ENCODE measurements at places on chromosomes 3 and 15. TPM values are rescaled to one million over a fixed set of nuclear protein-coding genes. Genes with fewer than 3 reads are reported as not detected.

DNA sequence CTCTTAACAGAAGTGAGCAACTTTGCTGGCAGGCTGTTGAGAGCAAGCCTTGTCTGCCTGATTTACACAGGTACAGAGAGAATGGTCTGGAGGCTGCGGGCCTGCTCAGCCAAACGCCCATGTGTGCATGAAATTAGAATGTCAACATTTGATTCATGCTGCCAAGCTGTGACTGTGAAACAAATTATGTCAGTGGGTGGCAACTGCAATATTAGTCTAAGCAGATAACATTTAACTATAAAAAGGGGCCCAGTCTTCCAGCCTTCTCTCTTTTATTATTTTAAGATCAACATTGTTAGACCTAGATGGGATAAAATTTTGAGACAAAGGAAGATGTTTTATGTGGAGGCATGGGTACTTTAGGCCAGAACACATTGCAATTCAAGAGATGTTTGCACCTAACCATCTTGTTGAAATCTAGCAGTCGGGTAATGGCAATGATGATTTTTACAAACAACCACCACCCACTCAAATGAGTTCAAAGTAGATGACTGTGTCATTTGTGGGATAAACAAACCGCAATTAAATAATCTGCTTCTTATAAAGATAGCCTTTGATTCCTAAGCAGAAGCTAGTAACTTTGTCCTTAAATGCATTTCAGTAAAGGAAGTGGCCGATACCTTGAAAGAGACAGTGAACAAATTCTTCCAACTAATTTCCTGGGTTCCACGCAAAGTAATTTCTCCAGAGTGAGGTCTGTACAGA lies 70.2 kb downstream of the FOXB1 start:
- no peak overlapping the region for H3K27ac ChIP-seq
- no peaks in the 10 kb centered on the region for H3K4me1 ChIP-seq
- DNase-seq, result peak; percentile 46
- no peak overlapping the region for H3K4me3 ChIP-seq
- no peaks in the 10 kb centered on the region for H3K36me3 ChIP-seq

DNA sequence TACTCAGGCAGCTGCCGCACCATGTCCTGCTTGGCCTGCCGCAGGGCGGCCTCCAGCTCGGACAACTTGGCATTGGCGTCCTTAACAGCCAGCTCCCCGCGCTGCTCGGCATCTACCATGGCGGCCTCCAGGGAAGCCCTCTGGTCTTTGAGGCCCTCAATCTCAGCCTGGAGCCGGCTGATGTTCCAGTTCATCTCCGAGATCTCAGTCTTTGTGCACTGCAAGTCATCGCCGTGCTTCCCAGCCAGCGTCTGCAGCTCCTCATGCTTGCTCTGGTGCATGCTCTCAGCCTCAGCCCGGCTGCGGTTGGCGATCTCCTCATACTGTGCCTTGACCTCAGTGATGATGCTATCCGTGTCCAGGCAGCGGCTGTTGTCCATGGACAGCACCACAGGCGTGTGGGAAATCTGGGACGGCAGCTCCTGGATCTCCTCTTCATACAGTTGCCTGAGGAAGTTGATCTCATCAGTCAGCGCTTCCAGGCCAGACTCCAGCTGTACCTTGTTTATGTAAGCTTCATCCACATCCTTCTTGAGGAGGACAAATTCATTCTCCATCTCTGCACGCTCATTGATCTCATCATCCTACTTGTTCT lies 15.5 kb upstream of the PSTPIP1 start:
- H3K4me1 ChIP-seq, result no peaks in the 10 kb centered on the region
- H3K27ac ChIP-seq, result no peak overlapping the region
- H3K4me3 ChIP-seq, result no peak overlapping the region
- no peak for DNase-seq
- no peaks in the 10 kb centered on the region for H3K27me3 ChIP-seq
- H3K36me3 ChIP-seq, result no peaks in the 10 kb centered on the region

- DNase-seq, result no peak
- H3K36me3 ChIP-seq, result peaks cover 4% of the 10 kb centered on the region
- H3K27ac ChIP-seq, result no peak overlapping the region
- no peaks in the 10 kb centered on the region for H3K27me3 ChIP-seq
- no peaks in the 10 kb centered on the region for H3K4me1 ChIP-seq
These were observed 3.5 kb upstream of the ZNF621 start for GRCh38 chr3:40521254-40521653.

DNA sequence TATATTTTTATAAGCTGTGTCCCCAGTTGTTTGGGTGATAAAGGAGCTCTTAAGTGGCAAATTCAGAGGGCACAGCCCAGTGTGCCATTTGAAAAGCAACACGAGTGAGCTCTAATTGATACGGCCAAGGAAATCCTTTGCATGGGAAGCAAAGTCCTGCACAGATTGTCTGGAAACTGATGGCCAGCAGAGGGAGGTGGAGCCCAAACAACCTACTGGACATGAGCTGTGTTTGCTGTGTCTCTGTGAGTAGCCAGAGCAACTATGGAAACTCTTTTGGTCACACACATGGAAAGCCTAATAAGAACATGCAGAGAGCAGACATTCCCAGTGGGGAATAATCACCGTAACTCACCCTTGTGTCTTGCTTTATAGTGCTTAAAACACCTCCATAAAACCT lies 24.4 kb downstream of the ONECUT1 start:
- DNase-seq, result no peak
- H3K27ac ChIP-seq, result no peak overlapping the region
- H3K36me3 ChIP-seq, result no peaks in the 10 kb centered on the region

GRCh38 chr3:182837855-182838454 lies 44.7 kb downstream of the ATP11B start:
- H3K4me3 ChIP-seq, result no peak overlapping the region
- H3K36me3 ChIP-seq, result peaks cover 4% of the 10 kb centered on the region
- H3K27me3 ChIP-seq, result no peaks in the 10 kb centered on the region

- no peaks in the 10 kb centered on the region for H3K27me3 ChIP-seq
- H3K4me3 ChIP-seq, result no peak overlapping the region
- no peaks in the 10 kb centered on the region for H3K4me1 ChIP-seq
- no peak for DNase-seq
- H3K36me3 ChIP-seq, result no peaks in the 10 kb centered on the region
These were observed 263.5 kb downstream of the ZNF385D start for GRCh38 chr3:21487520-21487919.

- H3K4me3 ChIP-seq, result no peak overlapping the region
- no peak overlapping the region for H3K27ac ChIP-seq
- H3K27me3 ChIP-seq, result no peaks in the 10 kb centered on the region
- no peaks in the 10 kb centered on the region for H3K36me3 ChIP-seq
- DNase-seq, result peak; percentile 90
These were observed 5.6 kb downstream of the RBP1 start for GRCh38 chr3:139533781-139534454.

SHC4 gene
- total RNA-seq, result 0.50 TPM

SAMMSON gene
- total RNA-seq, result 0.98 TPM

C3orf49 gene
- total RNA-seq, result not detected

APBA2 gene
- 6.1 TPM for total RNA-seq
